ENCODE measurements at places on chromosomes 1 and 21. TPM values are rescaled to one million over a fixed set of nuclear protein-coding genes. Genes with fewer than 3 reads are reported as not detected.

Gene TNFSF18
- total RNA-seq, result not detected

Gene HMCN1
- total RNA-seq, result 45.4 TPM

Gene RAB25
- 62.0 TPM for total RNA-seq

Gene PLA2G2A
- total RNA-seq, result 19.7 TPM

DNA sequence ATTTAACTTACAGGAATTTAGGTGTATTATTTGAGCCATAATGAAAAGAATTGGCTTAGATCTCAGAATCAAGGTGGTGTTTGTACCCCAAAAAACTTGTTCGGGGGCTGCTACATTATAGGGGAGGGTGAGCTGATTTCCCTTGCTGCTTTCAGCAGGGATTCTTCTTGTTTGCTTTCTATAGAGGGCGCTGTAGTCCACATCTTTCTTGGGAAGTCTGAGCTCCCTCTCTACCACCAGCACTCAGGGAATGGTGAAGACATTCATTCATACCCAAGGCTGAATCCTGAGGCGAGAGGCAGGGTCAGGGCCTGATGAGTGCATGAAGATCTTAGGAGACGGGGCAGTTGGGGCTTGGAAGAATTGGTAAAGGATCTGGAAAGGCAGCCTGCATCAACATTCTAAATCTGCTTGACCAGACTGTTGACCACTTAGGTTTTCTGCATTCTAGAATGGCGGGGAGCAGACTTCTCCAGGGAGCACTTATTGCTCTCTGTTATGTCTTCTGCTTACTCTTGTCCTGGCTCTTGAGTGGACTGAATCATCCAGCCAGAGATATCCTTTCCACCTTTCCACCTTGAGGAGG lies 18.9 kb downstream of the SPATA46 start:
- H3K4me1 ChIP-seq, result peaks cover 7% of the 10 kb centered on the region
- H3K36me3 ChIP-seq, result no peaks in the 10 kb centered on the region
- H3K27me3 ChIP-seq, result no peaks in the 10 kb centered on the region
- no peak for DNase-seq
